ENCODE measurements at places on chromosomes 12 and 14. TPM values are rescaled to one million over a fixed set of nuclear protein-coding genes. Genes with fewer than 3 reads are reported as not detected.

Gene FGF23
- total RNA-seq: not detected

Gene RNU4-1
- 2,335 TPM for total RNA-seq

Gene KRT73
- 0.91 TPM for total RNA-seq

Gene KCNJ8
- total RNA-seq: not detected

DNA sequence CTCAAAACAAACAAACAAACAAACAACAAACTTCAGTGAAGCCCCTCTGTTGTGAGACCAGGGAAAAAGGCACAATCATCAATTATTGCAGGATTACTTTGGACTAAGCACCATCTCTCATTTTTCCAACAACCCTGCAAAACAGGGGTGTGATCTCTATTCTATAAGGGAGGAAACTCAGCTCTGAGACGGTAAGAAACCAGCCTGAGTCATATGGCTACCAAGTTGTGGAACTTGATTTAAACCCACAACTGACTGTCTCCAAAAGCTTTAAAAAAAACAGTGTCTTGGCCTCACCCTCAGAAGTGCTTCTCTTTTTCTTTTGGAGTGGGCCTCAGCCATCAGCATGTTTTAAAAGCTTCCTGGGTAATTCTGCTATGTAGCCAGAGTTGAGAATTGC is 49.8 kb downstream of the RIN3 start:
- DNase-seq: peak; percentile 61

- no peak for DNase-seq
Observed at GRCh38 chr14:35390577-35391387, 13.8 kb downstream of the NFKBIA start.

DNA sequence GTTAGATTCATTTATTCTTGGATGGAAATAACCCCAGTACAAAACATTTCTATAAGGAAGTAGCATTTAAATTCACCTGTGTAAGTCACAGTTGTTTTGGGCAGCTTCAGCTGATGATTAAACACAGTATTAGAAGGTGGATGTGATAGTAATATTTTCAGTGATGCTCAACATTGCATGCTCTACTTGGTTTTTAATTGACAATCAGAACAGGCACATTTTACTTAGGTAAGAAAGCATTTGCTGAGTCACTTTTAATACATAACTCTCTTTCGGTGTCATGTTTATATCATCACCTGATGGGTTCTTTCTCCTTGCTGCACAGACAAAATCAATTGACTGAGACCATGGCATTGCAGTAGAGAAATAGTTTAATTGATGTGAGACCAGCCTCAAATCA is 80.7 kb downstream of the CMAS start:
- DNase-seq: no peak

- no peak for DNase-seq
Observed at GRCh38 chr12:54371328-54372112, 7.2 kb upstream of the GPR84 start.

DNA sequence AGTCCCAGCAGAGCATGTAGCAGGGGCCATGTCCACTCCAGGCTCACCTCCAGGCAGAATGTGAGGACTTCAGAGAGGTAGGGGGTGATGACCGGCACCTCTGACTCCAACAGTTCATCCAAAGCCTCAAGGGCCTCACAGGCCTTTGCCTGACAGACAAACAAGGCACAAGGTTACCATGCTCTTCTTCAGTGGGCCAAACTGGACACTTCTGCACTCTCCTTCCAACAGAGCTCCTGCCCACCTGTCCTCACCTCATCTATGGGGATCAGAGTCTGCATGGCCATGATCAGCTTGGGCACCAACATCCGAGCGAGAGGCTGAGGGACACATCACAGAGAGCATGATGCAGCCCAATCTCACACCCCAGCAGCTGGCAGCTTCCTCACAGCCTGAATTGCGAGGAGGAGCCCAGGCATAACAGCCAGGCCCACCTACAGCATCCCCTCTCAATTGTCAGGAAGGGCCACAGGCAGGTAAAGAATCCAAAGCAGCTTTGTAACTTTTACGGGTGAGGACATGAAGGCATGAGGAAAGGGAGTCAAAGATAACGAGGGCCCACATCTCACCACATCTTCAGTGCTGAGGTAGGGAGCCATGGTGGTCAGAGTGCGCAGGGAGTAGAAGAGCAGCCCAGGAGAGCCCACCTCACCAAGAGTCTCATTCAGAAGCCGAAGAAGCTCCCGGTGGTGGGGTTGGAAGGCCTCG is 1.6 kb downstream of the IPO4 start:
- no peak for DNase-seq

DNA sequence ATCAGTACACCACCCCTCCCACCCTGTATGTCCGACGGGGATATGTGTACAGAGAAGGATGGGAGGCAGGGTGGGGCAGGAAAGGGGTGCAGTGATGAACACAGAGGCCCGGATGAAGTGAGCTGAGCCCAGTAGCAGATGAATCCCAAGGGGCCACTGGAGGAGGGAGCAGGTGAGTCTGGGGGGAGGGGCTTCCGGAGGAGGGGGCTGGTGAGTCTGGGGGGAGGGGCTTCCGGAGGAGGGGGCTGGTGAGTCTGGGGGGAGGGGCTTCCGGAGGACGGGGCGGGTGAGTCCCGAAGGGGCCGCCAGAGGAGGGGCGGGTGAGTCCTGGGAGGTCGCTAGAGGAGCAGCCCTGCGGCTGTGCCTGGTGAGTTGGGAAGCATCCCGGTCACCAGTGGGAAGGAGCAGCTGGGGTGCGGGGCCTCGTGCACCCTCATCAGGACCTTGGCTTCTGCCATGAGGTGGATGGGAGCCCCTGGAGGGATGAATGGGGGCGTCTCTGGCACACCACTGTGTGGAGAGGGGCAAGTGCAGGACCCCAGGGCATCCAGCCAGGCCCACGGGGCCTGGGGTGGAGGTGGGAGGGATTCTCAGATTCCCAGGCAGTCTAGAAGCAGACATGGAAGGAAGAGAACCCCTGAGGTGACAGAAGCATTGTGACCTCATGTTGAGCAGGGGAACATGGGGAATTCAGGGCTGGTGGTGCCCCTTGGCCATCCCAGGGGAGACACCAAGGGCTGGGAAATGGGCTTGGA is 14.0 kb downstream of the BEGAIN start:
- DNase-seq: no peak

GRCh38 chr14:102178806-102179205 is 39.1 kb downstream of the WDR20 start:
- no peak for DNase-seq
